ENCODE measurements at places on chromosomes 1 and 21. TPM values are rescaled to one million over a fixed set of nuclear protein-coding genes. Genes with fewer than 3 reads are reported as not detected.

The MED8 gene
- 46.7 TPM for total RNA-seq

The SAMD13 gene
- total RNA-seq: 1.2 TPM

The TNNI3K gene
- not detected for total RNA-seq

The GFI1 gene
- total RNA-seq: 0.34 TPM

The RCSD1 gene
- total RNA-seq: 1.7 TPM

The SYNC gene
- total RNA-seq: 80.6 TPM

The ACP6 gene
- 2.3 TPM for total RNA-seq

The KISS1 gene
- not detected for total RNA-seq

The TMEM9 gene
- 80.6 TPM for total RNA-seq

The FCGR3B gene
- not detected for total RNA-seq
